Upper lobe of left lung (tissue), 6 donors: ENCODE measurements at places on chromosomes 2 and 18. TPM values are rescaled to one million over a fixed set of nuclear protein-coding genes. Genes with fewer than 3 reads are reported as not detected.

GRCh38 chr2:171411791-171412483, 21.9 kb downstream of the METTL8 start:
- DNase-seq, result no peak
- H3K36me3 ChIP-seq, result no peaks in the 10 kb centered on the region
- H3K27me3 ChIP-seq, result no peaks in the 10 kb centered on the region
- no peak overlapping the region for H3K27ac ChIP-seq
- no peaks in the 10 kb centered on the region for H3K4me1 ChIP-seq
- no peak overlapping the region for H3K4me3 ChIP-seq

DNA sequence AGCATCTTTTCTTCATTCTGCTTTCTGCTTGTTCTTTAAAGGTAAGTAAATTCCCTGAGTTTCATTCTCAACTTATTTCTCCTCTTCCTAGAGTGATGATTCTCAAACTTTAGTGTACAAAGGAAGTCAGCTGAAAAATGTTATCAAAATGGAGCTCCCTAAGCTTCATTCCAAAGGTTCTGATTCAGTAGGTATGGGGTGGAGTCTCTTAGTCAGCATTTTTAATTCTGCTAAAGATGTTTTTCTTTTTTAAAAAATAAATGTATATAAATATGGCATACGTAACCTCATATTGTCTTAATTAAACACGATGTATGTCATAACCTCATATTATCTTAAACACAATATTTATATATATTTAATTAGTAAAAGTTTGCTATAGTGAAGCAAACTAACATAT, 3.1 kb upstream of the CSRNP3 start:
- no peaks in the 10 kb centered on the region for H3K36me3 ChIP-seq
- no peak overlapping the region for H3K4me3 ChIP-seq
- no peaks in the 10 kb centered on the region for H3K27me3 ChIP-seq
- H3K27ac ChIP-seq, result no peak overlapping the region
- peaks cover 6% of the 10 kb centered on the region for H3K4me1 ChIP-seq

GRCh38 chr2:44269831-44270230, 5.4 kb upstream of the SLC3A1 start:
- no peaks in the 10 kb centered on the region for H3K27me3 ChIP-seq
- H3K4me1 ChIP-seq, result no peaks in the 10 kb centered on the region
- no peak overlapping the region for H3K4me3 ChIP-seq
- no peak overlapping the region for H3K27ac ChIP-seq
- H3K36me3 ChIP-seq, result no peaks in the 10 kb centered on the region
- no peak for DNase-seq

- no peaks in the 10 kb centered on the region for H3K4me1 ChIP-seq
- H3K36me3 ChIP-seq, result no peaks in the 10 kb centered on the region
- H3K27ac ChIP-seq, result no peak overlapping the region
These were observed 37.0 kb downstream of the FIGN start for GRCh38 chr2:163698857-163699256.

- H3K27ac ChIP-seq, result no peak overlapping the region
- no peaks in the 10 kb centered on the region for H3K27me3 ChIP-seq
- DNase-seq, result no peak
- H3K36me3 ChIP-seq, result no peaks in the 10 kb centered on the region
- H3K4me3 ChIP-seq, result no peak overlapping the region
These were observed 485.3 kb upstream of the SMIM21 start for GRCh38 chr18:75912829-75913228.

GRCh38 chr2:141791521-141791920, 339.3 kb downstream of the LRP1B start:
- no peaks in the 10 kb centered on the region for H3K27me3 ChIP-seq
- no peak overlapping the region for H3K4me3 ChIP-seq
- no peaks in the 10 kb centered on the region for H3K4me1 ChIP-seq

- DNase-seq, result no peak
- H3K27me3 ChIP-seq, result no peaks in the 10 kb centered on the region
- no peaks in the 10 kb centered on the region for H3K36me3 ChIP-seq
- no peak overlapping the region for H3K27ac ChIP-seq
- H3K4me1 ChIP-seq, result no peaks in the 10 kb centered on the region
These were observed 42.5 kb upstream of the IL1R2 start for GRCh38 chr2:101949304-101949703.

DNA sequence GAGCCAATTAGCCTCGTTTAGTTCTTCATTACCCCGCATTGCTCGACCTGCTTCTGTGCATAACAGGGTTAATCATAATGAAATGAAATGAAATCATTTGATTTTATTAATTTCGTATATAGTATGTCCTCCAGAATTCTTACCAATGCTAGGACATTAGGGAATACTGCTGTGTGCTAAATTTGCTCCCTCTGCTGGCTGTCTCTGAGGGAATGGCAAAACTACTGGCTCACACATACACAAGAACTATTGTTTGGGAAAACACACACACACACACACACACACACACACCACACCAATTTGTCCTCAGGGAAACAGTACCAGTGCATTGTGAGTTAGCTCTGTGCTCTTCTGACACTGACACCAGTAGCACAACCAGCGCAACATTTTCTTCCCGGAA, 273.3 kb upstream of the TCF4 start:
- no peak overlapping the region for H3K4me3 ChIP-seq
- H3K27ac ChIP-seq, result no peak overlapping the region
- no peaks in the 10 kb centered on the region for H3K27me3 ChIP-seq

DNA sequence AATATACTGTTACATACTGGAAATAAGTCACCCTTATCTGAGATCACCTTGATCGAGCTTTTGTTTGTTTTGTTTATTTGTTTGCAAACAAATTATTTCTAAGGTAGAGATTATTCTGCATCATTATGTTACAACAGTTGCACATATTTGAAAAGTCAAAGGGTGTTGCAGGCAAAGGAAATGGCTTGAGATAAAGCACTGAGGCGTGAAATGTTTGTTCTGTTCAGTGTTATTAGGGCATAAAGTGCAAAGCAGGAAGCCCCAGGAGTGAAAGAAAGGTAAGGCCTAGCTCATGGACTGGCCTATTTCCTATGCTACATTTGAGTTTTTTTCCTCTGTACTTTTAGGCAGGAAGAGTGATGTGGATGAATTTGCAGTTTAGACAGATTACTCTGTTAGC, 1815.6 kb upstream of the LRRTM1 start:
- no peak for DNase-seq
- no peaks in the 10 kb centered on the region for H3K27me3 ChIP-seq
- H3K27ac ChIP-seq, result no peak overlapping the region
- no peaks in the 10 kb centered on the region for H3K36me3 ChIP-seq
- H3K4me3 ChIP-seq, result no peak overlapping the region

- no peaks in the 10 kb centered on the region for H3K4me1 ChIP-seq
- H3K4me3 ChIP-seq, result no peak overlapping the region
- H3K27ac ChIP-seq, result no peak overlapping the region
- DNase-seq, result no peak
- no peaks in the 10 kb centered on the region for H3K36me3 ChIP-seq
- no peaks in the 10 kb centered on the region for H3K27me3 ChIP-seq
These were observed 54.7 kb downstream of the SERPINB7 start for GRCh38 chr18:63829886-63830285.

DNA sequence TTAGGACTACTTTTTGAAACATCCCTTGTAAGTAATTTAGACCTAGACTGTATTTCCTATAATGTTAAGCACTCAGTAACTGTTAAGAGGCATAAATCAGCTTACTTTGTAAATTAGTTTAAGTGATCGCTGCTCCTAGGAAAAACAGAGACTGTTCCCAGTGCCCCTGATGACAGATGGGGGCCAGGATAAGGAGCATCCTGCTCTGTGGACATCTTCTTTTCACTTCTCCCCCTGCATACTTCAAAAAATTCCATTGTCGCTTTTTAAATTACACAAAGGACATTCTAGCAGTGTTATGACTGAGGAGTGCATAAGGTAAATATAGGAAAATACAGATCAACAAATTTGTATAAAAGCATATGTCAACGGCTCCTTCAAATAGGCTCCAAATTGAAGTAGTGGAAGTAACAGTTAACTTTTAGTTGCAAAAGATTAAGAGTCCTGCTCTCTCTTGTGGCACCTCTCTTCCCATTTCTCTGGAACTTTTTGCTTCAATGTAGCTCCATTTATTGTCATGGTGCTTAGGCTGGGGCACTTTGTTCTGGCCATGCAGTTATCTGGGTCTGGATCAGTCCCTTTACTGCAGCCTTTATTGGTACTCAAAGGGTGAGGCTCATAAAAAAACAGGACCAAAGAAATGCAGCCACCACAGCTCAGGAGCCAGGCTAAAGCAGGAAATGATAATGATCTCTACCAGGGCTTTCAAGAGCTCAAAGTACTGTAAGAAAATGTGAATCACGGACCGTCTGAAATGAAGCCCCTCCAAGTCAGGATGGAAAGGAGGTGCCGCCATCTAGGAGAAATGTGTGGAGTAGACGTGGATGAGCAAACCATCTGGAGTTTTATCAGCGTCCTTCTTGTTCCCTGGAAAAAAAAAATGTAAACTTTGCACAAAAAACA, 162.1 kb upstream of the ZNF516 start:
- no peak overlapping the region for H3K4me3 ChIP-seq
- no peaks in the 10 kb centered on the region for H3K27me3 ChIP-seq
- no peaks in the 10 kb centered on the region for H3K4me1 ChIP-seq
- H3K27ac ChIP-seq, result no peak overlapping the region

DNA sequence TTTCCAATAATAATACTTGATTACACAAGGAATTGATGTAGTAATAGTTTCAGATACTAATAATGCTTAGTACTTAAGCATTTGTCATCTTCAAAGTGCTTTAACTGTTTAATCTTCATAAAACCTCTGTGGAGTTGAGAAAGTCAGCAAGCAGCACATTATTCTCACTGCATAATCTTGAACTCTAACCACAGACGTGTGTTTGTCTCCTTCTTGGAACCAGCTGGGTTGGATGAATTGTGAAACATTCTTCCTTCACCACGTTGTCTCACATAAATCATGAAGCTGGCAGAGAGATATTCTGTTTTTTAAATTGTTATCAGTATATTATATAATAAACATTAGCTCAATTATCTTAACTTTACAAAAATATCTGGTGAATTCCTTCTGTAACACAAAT, 55.1 kb upstream of the LDAH start:
- H3K36me3 ChIP-seq, result no peaks in the 10 kb centered on the region
- H3K4me1 ChIP-seq, result no peaks in the 10 kb centered on the region
- H3K27me3 ChIP-seq, result no peaks in the 10 kb centered on the region

GRCh38 chr2:221494556-221494955, 77.5 kb downstream of the EPHA4 start:
- H3K27ac ChIP-seq, result no peak overlapping the region
- no peak for DNase-seq
- no peaks in the 10 kb centered on the region for H3K4me1 ChIP-seq
- H3K4me3 ChIP-seq, result no peak overlapping the region
- H3K36me3 ChIP-seq, result no peaks in the 10 kb centered on the region

DNA sequence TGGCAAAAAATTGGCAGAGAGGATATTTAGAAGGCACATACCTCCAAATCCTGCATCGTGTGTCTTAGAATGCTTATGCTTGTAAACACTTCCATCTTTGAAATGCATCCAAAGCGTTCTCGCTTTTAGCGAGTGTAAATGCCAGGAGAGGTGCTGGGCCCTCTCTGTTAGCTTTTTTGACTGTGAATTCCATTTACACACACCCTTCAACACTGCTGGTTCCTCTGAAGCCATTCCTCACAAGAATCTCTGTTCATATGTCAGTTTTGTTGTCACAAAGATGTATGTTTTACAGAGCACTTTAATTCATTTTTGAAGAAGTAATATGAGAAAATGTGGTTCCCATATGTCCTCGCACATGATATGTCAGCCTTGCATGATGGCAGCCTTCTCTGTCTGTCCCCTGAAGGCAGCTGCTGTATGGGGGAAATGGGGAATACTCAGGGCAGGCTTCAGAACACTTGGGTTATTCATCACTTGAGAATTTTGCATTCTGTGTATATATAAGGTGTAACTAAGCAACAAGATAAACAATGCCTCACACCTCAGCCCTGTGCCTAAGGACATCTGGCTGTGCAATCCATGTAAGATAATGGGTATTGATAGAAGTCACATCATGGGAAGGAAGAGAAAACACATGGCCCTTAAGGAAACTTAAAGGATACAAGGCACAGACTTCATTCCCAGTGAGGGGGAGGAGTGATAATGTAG, 52.3 kb downstream of the RAB27B start:
- H3K4me1 ChIP-seq, result no peaks in the 10 kb centered on the region
- no peak overlapping the region for H3K27ac ChIP-seq
- H3K27me3 ChIP-seq, result no peaks in the 10 kb centered on the region
- no peak for DNase-seq
- no peaks in the 10 kb centered on the region for H3K36me3 ChIP-seq

DNA sequence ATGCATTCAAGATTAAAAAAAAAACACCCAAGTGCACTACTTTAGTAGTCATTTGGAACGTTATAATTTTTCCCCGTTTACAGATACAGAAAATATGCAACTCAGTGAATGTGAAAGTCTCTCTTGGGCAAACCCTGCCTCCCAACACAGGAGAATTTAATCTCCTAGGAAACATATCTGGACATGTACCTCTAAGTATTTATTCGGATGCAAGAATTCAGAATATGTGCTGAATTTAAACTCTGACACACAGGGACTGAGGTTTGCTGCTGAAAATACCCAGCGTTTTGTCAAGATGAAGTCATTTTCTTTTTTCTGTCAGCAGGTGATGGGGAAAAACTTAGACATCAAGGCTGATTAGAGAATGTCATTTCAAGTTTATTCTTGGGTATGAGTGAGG, 105.4 kb downstream of the ACKR3 start:
- no peak for DNase-seq
- H3K36me3 ChIP-seq, result no peaks in the 10 kb centered on the region
- no peak overlapping the region for H3K4me3 ChIP-seq

GRCh38 chr2:128320906-128321771, 2.5 kb upstream of the HS6ST1 start:
- peaks cover 42% of the 10 kb centered on the region for H3K4me1 ChIP-seq
- no peaks in the 10 kb centered on the region for H3K36me3 ChIP-seq
- DNase-seq, result peak; percentile 21
- H3K27me3 ChIP-seq, result no peaks in the 10 kb centered on the region
- H3K4me3 ChIP-seq, result peak overlapping the region; percentile 60

DNA sequence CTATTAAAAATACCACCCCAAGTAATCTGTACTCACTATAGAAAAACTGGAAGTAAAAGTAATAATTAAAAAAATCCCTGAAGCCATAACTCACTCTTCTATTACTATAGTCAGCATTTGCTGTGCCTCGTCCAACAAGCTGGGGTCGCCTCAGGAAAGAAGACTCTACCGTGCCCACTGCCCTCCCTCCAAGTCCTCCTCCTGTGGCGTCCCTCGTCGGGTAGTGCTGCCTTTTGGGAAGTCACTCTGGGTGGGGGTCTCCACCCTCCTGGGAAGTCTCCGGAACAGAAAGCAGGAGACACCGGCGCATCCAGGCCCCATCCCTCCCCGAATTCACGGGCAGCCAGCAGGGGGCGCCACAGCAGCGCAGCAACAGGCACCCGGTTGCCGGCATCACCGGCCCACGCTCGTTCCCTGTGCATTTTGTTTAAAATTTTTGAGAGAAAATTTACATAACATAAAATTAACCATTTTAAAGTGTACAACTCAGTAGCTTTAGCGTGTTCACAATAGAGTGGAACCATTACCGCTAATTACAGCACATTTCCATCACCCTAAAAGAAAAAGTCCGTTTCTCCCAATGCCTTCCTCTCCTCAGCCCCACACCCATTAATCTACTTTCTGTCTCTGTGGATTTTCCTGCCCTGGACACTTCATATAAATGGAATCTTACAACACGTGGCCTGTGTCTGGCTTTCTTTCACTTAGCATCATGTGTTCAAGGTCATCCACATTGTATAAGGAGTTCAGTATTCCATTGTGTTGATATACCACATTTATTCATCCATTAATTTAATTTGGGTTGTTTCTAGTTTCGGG, 62.2 kb downstream of the ADNP2 start:
- no peak overlapping the region for H3K27ac ChIP-seq
- H3K36me3 ChIP-seq, result no peaks in the 10 kb centered on the region
- H3K27me3 ChIP-seq, result no peaks in the 10 kb centered on the region
- no peak overlapping the region for H3K4me3 ChIP-seq

Gene CYP1B1
- total RNA-seq, result 86.9 TPM

Gene CXCR2
- total RNA-seq, result 8.4 TPM

Gene RBMS1
- total RNA-seq, result 97.6 TPM

Gene WDR33
- 76.3 TPM for total RNA-seq

Gene TMEM17
- total RNA-seq, result 1.5 TPM

Gene ADD2
- 0.69 TPM for total RNA-seq
